ENCODE measurements at places on chromosomes 5 and 9. TPM values are rescaled to one million over a fixed set of nuclear protein-coding genes. Genes with fewer than 3 reads are reported as not detected.

- no peak overlapping the region for H3K4me3 ChIP-seq
- no peak overlapping the region for H3K27ac ChIP-seq
- no peak for DNase-seq
- no peaks in the 10 kb centered on the region for H3K4me1 ChIP-seq
- no peaks in the 10 kb centered on the region for H3K36me3 ChIP-seq
These were observed 416.0 kb downstream of the SH3GL2 start for GRCh38 chr9:17994695-17995425.

DNA sequence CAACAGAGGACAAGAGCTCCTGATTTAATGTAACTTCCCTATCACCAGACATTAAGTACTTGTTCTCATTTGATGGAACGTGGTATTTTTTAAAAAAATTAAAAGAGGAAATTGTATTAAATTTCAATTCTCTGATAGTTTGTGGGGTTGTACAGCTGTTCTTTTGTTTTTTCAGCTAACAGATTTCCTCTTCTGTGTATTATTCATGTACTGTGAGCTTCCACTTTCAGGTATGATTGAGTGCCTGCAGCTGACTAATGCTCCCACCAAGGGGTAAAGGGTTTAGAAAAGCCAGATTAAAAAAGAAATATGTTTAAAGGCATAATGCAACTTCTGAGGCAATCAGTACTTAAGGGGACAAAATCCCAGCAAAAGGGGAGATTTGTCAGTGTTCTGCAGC is 117.7 kb upstream of the ACTBL2 start:
- DNase-seq, result no peak
- H3K27me3 ChIP-seq, result no peaks in the 10 kb centered on the region
- H3K27ac ChIP-seq, result no peak overlapping the region
- no peaks in the 10 kb centered on the region for H3K36me3 ChIP-seq
- H3K4me3 ChIP-seq, result no peak overlapping the region

DNA sequence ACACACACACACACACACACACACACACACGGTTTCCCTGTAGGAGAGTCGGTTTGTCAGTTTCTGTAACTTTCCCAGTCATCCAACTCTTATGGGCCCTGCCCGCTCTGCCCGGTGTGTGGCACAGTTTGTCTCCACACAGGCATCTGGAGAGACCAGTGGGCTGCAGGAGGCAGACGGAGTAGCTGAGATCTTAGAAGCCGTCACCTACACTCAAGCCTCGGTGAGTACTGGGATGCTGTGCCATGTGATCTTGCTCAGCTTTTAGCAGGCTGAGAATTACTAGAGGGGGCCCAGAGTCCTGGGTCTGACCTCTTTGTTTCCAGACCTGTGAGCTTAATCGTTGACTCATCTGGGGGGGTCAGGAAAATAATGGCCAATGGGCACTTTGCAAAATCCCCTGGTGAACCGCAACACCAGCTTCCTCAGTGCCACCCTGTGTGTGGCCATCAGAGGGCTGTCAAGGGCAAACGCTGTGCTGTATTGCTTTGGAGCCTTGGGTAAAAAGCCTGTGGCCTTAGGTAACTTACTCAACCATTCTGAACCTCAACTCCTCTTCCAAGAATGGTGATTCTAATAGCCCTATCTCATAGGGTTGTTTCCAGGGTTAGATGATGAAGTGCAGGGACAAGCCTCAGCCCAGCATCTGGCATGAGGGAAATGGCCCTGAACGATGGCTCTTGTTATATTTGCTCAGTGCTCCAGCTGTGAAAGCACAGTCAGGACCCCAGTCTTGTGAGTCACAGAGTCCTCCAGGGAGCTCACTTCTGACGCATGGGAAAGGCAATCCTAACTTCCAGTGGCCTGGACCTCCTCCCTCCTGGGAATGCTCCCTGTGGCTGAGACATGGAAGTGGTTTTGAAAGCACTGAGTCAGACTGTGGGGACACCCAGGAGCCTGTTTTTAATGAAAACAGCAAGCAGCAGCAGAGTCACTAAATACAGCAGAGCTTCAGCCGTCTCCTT is 45.6 kb downstream of the COL15A1 start:
- H3K4me1 ChIP-seq, result peaks cover 13% of the 10 kb centered on the region
- no peaks in the 10 kb centered on the region for H3K27me3 ChIP-seq
- H3K36me3 ChIP-seq, result no peaks in the 10 kb centered on the region
- DNase-seq, result peak; percentile 8

- no peaks in the 10 kb centered on the region for H3K36me3 ChIP-seq
- H3K27me3 ChIP-seq, result no peaks in the 10 kb centered on the region
- peaks cover 4% of the 10 kb centered on the region for H3K4me1 ChIP-seq
These were observed 41.2 kb upstream of the STRBP start for GRCh38 chr9:123309611-123310010.

DNA sequence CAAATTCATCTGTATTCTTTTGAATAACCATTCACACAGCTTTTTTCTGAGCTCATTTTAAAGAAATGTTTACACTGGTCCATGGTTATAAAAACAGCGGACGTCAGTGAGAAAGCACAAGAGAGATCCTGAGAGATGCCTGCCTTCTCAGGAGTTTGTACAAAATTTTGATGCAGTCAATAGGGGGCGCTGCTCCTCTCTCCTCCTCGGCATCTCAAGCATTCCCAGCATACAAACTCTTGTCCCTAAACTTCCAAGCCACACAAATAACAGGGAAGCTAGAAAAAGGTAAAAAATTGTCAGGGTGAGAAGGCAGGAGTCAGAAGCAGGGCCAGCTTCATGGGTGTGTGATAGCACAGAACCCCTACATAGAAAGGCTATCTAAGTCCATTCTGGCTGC is 11.2 kb upstream of the CCDC152 start:
- no peaks in the 10 kb centered on the region for H3K4me1 ChIP-seq
- H3K27ac ChIP-seq, result no peak overlapping the region
- no peaks in the 10 kb centered on the region for H3K27me3 ChIP-seq
- no peak overlapping the region for H3K4me3 ChIP-seq
- no peak for DNase-seq

GRCh38 chr9:127833555-127833954 is 20.9 kb downstream of the ENG start:
- H3K4me1 ChIP-seq, result no peaks in the 10 kb centered on the region
- no peaks in the 10 kb centered on the region for H3K27me3 ChIP-seq
- H3K27ac ChIP-seq, result no peak overlapping the region
- no peak for DNase-seq

GRCh38 chr9:72627147-72627546 is 105.7 kb downstream of the TMC1 start:
- no peaks in the 10 kb centered on the region for H3K4me1 ChIP-seq
- no peaks in the 10 kb centered on the region for H3K36me3 ChIP-seq
- no peak for DNase-seq
- H3K4me3 ChIP-seq, result no peak overlapping the region

DNA sequence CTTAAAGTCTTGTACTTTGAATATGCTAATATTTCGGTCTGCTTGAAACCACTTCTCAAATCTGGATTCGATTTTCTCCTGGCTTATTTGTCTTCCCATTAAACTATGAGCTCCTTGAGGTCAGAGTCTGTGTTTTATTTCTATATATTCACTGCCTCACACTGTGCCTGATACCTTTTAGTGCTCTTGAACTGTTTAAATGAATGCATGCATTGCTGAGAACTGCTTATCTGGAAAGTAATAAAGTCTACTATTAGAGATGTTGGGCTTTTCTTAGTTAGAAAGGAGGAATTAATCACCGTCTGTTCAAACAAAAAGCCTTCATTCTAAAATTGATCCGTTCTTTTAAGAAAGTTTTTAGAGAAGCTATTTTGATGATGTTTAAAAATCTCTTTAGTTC is 6.0 kb downstream of the CREBRF start:
- H3K27ac ChIP-seq, result no peak overlapping the region
- H3K27me3 ChIP-seq, result no peaks in the 10 kb centered on the region
- H3K4me1 ChIP-seq, result no peaks in the 10 kb centered on the region
- no peaks in the 10 kb centered on the region for H3K36me3 ChIP-seq

DNA sequence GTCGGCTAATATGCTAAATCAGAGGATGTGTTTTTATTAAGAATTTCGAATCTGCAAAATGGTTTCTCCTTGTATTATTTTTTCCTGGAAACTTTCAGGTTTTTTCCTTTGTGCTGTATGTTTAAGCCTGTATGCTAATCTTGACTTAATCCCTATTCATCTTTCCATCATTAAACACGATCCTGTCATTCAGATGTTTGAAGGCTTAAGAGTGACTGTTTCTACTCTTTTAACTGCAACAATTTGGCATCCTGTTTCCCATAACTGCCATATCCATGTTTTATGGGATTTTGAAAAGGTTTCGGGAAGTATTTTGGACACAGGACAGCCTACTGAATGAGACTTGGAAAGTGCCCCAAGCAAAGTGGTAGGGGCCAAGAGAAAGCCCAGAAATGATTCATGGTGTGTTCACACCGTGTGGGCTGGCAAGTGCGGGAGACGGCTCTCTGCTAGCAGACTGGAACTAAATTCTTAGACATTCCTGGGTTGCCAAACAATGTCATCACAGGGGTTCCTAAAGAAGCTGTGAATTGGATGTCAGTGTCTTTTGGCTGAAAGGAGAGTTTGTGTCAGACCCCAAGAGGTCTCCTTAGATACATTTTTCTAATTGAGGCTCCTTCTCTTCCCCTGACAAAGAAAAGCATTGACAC is 125.4 kb upstream of the ADAMTS16 start:
- H3K4me3 ChIP-seq, result no peak overlapping the region
- no peak overlapping the region for H3K27ac ChIP-seq
- no peak for DNase-seq
- no peaks in the 10 kb centered on the region for H3K27me3 ChIP-seq
- H3K4me1 ChIP-seq, result no peaks in the 10 kb centered on the region

GRCh38 chr5:30880514-30880913 is 313.0 kb upstream of the CDH6 start:
- H3K36me3 ChIP-seq, result no peaks in the 10 kb centered on the region
- no peaks in the 10 kb centered on the region for H3K4me1 ChIP-seq
- H3K27me3 ChIP-seq, result no peaks in the 10 kb centered on the region
- no peak overlapping the region for H3K27ac ChIP-seq

DNA sequence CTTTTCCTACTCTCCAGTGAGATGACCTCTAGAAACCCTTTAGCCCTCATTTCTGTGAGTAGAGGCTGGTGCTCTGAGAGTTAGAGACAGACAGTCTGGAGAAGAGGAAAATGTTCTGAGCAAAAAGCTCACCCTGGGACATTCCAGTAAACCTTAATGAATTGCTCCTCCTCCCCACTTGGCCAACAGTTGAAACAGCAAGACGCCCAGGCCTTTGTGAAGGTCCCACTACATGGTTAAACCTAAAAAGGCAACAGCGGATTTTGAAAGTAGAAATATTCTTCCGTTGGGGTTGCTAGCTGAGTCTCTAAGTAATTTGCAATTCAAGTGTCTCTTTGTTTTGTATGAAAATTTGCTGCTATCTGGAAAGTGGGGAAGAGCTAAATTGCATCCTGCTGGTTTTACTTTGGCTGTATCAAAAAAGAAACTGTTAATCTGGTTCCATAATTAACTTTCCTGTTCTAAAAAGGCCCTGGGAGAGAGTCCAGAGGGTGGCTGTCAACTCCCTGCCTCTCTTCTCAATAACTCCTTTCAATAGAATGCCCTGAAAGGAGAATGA is 63.8 kb downstream of the ATP10B start:
- H3K4me3 ChIP-seq, result no peak overlapping the region
- H3K27ac ChIP-seq, result no peak overlapping the region
- H3K4me1 ChIP-seq, result no peaks in the 10 kb centered on the region
- no peaks in the 10 kb centered on the region for H3K27me3 ChIP-seq
- no peaks in the 10 kb centered on the region for H3K36me3 ChIP-seq
- no peak for DNase-seq

DNA sequence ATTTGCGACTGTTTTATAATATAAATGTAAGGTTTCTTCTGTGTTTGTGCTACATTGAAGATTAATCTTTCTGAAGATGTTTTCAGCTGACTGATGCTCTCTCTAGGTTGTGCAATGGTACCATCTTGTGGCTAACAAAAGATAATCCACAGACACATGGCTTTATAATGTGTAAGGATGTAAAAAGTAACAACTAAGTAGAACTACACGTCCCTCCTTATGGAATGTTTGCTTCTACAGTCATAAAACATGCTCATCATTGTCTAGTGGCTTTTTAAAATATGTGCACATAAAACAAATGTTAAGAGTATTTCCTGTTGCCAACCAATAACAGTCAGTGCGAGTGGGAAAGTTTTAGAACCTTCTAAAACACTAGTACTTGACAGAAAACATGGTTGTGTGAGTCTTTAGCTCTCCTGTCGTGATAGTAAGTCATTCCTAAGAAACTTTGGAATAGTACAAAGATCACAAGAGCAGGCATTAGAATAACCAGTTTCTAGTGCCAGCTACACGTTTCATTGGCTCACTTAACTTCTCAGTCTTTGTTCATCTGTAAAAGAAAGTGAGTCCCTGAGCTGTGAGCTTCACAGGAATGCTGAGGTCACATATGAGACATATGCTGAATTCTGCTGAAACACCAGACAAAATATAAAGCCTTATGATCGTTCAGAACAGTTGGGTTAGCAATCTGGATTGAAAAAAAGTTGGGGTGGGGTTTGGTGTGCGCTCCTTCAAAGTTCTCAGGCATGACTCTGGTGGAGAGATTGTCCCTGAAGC is 75.7 kb upstream of the GLIS3 start:
- no peaks in the 10 kb centered on the region for H3K27me3 ChIP-seq
- no peak overlapping the region for H3K4me3 ChIP-seq
- H3K36me3 ChIP-seq, result no peaks in the 10 kb centered on the region
- H3K4me1 ChIP-seq, result no peaks in the 10 kb centered on the region
- no peak for DNase-seq
- H3K27ac ChIP-seq, result no peak overlapping the region

DNA sequence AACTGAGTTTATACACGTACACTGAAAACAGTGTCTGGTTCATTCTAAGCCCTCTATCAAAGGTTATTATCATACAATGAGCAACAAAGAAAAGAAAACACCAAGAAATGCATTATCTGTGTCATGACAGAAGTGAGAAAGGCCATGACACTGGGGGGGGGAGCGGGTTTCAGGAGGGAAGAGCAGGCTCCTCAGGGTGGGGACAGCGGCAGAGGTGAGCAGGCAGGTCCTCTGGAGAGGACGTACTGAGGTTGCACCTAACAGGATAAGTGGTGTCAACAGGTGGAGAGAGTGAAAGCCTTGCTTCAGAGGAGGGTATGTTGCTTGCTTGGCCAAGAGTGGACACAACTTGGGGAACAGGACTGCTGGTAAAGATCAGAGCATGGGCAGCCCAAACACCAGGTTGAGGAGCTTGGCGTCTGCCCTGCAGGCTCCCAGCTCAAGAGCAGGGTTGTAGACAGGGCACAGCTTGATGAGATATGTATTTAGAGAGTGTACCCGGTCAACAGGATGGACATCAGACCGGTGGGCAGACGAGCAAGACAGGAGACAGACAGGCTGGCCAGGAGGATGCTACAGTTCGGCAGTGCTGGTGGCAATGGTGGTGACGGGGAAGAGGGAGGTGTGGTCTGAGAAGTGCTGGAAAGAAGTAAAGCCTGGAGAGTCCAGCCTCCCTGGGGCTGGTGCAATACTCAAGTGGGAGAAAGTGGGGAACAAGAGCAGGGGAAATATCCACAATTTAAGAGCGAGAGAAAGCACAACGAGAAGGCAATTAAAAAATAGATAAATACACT is 10.3 kb downstream of the WHRN start:
- no peak overlapping the region for H3K27ac ChIP-seq
- no peak overlapping the region for H3K4me3 ChIP-seq
- H3K36me3 ChIP-seq, result no peaks in the 10 kb centered on the region
- no peaks in the 10 kb centered on the region for H3K4me1 ChIP-seq

The FOXD4 gene
- not detected for total RNA-seq

The CLTB gene
- total RNA-seq, result 46.5 TPM

The HRCT1 gene
- total RNA-seq, result not detected

The RASGRF2 gene
- 0.19 TPM for total RNA-seq

The STPG3 gene
- not detected for total RNA-seq

The TRIO gene
- total RNA-seq, result 96.4 TPM

The CCDC171 gene
- total RNA-seq, result 2.1 TPM
